Putamen (tissue), 1 donor: ENCODE measurements at places on chromosomes 5 and 9.

DNA sequence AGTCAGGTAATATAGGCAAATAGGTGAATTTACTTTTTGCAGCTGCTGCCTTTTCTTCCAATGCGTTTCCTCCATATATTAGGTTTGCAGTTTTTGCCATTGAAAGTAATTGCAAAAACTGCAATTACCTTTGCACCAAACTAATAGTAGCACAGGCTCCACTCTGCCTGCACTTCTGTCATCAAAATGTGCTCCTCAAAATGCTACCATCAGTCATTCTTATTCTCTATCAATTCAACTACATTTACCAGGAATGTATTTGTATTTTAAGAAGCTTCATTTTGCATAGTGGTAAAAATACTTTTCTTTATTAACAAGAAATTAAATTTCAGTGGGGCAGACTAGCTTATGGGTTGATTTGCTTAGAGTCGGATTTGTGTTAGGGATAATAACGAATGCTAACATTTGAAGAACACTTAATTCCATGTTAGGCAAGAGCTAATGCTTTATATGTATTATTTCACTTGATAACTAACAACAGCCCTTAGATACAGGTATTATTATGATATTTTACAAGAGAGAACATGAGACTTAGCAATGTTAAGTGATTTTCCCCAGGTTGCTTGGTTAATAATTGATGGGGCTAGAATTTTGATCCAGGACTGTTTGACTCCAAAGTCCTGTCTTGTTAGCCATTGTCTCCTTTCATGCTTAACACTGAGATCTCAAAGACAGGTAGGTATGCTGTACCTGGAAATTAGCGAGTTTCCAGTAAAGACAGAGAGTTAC lies 300.4 kb downstream of the MAN2A1 start:
- DNase-seq, result no peak

DNA sequence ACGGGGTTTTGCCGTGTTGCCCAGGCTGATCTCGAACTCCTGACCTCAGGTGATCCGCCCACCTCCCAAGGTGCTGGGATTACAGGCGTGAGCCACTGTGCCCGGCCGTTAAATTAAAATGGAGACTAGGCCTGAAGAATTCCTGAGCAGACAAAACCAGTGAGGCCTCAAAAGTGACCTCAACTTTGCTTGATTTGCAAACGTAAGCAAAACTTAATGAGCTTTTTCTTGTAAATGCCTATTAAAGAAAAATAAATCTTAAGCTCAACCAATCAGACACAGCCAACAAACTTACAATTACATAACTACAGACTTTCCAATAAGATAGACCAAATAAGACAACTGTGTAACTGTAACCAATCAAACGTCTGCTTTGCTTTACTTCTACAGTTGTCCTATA lies 111.3 kb upstream of the SEMA6A start:
- no peak for DNase-seq

DNA sequence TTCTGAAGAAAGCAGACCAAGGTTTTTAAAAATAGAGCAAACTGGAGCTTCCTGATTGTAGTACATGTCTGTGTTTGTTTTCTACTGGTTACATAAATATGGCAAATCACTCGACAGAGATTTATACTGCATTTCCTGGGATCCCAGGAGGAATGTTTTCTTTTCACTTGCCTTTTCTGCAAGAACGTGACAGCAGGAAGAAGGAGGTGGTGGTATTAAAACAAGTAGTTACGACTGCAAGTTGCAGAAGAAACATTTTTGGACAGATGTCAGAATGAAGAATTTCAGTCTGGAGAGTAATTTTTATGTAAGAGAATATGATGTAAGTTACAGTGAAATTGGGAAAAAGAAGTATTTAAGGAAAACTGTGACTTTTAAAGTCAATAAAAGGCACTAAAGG lies 253.7 kb upstream of the NFIL3 start:
- no peak for DNase-seq

DNA sequence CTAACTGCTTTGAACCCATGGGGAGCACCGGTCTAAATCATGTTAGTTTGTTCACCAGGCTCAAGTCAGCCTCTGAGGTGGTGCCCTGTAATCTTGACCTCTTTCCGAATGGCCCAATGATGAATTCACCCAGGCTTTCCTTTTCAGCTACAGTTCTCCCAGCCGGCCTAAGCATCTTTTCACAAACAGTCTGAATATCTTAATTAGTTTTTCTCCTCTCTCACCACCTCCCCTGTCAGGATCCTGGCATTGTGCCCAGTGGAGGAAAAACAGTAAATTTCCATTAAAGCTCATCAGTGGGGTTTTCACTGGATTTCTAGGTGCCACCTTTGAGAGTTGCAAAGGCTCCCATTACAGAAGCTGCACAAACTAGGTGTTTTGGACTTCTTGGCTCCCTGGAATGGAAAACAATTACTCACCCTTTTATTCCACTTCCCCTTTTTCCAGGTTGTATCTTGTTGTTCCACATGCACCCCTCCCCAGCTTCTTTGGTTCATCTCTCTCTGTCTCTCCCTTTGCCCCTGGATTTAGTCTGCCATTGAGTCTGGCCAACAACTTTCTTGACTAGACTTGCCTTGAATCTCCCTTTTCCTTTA lies 69.4 kb upstream of the ADAMTSL1 start:
- no peak for DNase-seq
